Spinal cord (tissue), 10 donors: ENCODE measurements at places on chromosomes 1 and 21.

DNA sequence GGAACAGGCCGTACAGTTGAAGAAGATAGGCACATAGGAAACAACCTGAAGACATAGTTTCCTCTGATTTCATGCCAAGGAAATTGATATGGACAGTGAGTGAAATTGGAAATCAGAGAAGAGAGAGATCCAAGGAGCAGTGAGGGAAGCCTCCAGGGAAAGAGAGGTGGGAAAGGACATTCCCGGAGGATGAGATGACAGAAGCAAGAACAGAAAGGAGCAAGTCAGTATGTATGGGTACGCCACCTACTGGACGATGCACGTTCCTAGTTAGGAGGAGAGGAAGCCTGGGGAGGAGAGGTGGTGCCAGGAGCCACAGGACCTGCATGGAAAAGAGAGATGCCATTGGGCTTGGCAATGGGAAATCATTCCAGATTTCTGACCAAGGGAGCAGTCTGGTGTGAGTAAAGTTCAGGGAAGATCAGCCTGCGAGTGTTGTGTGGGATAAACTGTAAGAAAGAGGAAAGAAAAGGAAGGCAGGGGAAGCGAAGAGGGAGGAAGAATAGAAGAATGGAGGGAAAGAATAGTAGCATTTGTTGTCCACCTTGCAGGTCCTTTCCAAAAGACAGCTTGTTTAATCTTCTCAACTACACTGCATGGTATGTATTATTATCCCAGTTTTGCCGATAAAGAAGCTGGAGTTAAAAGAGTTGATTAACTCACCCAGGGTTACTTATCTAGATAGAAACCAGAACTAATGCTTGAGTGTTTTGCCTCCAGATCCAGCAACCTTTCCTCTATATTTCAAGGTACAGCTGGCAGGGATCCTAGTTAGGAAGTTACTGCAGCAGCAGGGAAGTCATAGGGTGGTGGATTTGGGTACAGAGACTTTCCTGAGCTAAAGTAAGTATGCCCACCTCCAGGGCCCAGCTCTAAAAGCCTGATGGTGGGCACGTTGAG, 27.4 kb downstream of the C1orf116 start:
- no peak for DNase-seq

DNA sequence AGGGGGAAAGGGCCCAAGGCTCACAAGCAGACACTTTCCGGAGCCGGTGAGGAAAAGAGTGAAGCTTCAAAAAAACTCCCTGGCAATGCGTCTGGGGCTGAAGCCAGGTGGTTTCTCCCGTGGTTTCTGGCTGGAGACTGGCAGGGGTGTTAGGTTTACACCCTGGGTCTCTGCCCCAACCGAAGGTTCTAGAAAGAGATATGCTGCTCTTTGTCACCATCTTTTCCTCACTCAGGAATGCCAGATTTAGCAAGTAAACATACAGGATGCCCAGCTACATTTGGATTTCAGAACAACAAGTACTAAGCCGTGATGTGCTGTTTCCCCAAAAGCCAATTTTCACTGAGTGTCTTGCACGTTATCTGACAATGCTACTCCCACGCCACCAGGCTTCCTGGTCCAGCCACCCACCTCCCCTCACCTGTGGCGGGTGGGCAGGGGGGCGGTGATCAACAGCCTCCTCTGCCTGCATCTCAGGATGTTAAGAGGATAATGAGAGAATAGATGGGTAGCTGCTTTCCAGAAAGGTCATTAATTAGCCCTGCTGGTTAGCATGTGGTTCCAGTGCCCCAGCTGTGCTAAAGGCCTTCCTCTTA, 69.6 kb upstream of the OLIG2 start:
- DNase-seq, result no peak

GRCh38 chr1:6448749-6449631, 17.0 kb downstream of the TNFRSF25 start:
- no peak for DNase-seq

DNA sequence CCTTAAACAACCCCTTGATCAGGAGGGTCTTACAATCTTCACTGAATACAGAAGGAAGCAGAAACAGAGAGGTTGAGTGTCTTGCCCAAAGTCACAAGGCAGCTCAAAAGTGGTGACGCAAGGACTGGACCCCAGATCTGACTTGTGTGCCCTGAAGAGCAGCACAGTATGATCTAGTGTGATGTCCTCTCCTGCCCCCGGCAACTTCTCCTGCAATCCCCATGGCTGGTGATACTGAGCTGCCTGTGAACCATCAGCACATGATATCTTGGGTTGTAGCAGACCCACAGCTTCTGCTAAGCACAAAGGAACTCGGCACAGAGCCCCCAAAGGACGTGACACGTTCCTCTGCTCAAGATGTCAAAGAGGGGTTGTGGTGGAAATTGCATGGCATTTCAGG, 51.2 kb upstream of the EDN2 start:
- DNase-seq, result no peak

- DNase-seq, result no peak
These were observed 16.6 kb upstream of the ELOA start for GRCh38 chr1:23726686-23727085.
